ENCODE measurements at places on chromosomes 4 and X.

DNA sequence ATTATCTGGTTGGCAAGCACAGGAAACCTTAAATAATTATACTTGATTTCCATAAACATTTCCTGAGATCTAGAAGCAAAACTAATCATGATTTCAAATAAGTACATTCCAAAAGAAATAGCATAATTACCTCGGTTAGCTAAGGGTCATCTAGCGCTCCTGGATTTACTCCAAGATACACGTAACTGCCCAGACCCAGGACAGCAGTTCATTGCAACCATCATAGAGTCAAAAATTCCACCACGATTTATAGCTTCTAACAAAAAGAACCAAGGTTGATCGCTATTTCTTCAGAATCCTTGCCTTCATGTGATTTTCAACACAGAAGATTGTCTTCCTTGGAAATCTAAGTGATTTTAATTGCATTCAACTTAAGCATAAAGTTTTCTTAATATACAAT is 1235.5 kb upstream of the TENM3 start:
- no peak for DNase-seq

- no peak for DNase-seq
Measured at GRCh38 chrX:39144323-39144722, 343.1 kb downstream of the MID1IP1 start.

DNA sequence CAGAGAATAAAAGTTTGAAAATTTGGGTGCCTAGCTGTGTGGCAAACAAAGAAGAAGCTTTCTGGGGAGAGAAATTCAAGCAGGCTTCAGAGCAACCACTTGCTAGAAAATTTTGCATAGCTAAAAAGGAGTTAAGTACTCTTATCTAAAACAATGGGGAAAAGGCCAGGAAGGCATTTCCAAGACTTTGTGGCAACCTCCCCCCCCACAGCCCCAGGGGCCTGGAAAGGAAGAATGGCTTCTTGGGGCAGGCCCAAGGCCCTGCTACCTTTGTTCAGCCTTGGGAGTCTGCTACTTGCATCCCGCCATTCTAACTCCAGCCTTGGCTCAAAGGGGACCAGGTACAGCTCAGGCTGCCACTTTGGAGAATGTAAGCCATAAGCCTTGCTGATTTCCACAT is 102.2 kb downstream of the PTCHD1 start:
- DNase-seq, result no peak

DNA sequence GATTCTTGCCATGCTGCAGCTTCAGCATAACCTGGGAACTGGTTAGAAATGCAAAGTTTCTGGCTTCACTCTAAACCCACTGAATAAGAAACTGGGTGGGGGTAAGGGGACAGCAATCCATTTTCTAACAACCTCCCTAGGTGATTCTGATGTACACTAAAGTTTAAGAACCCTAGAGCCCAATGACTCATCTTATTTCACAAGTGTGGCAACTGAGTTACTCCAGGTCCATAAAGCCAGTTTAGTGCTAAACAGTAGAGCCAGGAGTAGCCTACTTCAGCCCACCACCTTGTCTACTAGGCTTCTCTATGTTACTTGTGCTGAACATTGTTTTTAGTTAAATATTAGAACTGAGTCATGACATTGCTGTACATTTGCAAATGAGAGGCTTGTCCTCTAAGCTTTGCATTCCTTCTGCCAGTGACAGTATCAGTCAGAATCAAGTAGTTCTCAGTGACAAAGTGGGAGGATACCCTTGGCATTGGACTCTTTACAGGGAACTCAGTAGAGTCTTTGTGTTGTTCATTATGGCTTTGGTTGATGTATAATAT is 518.0 kb downstream of the RPA4 start:
- no peak for DNase-seq

- DNase-seq, result no peak
Measured at GRCh38 chrX:106670631-106671030, 55.9 kb upstream of the RNF128 start.

DNA sequence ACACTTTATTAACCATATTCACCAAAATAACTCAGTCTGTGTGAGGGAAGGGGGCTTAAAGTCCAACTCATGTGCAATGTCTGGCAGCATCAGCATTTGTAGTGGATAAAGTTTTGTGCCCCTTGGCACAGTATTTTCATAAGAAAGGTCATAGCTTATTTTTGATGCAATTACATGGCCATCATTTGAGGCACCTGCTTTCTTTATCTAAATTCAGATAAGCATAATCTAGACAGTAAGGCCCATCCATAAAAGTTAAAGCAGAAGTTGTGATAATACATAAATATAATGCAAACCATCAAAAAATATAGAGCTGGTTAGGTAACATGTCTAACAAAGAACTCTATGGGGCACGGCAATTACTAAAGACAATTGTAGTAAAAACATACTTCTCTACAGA is 763.7 kb downstream of the DMD start:
- no peak for DNase-seq

Measured in NCI-H2171 treated with DMSO at 0.1 percent for 48 hours (cell line).